ENCODE measurements at places on chromosomes 5 and 9. TPM values are rescaled to one million over a fixed set of nuclear protein-coding genes. Genes with fewer than 3 reads are reported as not detected.

GRCh38 chr9:96476591-96476990, 26.6 kb downstream of the HABP4 start:
- no peak for DNase-seq

GRCh38 chr5:100595152-100595811, 60.1 kb downstream of the FAM174A start:
- DNase-seq, result no peak

DNA sequence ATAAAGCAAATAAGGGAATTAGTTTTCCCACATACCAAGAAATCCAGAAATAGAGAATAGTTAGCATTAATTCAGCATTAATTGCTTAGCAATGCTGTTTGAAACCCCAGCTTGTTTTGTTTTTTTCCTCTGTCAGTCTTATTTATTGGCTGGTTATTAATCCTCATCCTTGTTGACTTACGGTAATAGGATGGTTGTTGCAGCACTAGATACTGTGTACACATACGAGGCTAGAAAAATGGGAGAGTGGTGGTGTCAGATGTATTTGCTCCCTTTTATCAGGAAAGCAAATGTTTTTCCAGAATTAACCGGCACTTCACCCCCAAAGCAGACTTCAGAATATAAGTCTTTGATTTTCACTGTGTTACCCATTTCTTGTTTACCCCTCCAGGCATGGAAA, 60.4 kb downstream of the ERBIN start:
- no peak for DNase-seq

HNRNPAB gene
- 186 TPM for total RNA-seq

SPATA31A3 gene
- total RNA-seq, result not detected

Measured in mesenteric fat pad (tissue), 1 donor.